ENCODE measurements at places on chromosomes 7 and 10.

DNA sequence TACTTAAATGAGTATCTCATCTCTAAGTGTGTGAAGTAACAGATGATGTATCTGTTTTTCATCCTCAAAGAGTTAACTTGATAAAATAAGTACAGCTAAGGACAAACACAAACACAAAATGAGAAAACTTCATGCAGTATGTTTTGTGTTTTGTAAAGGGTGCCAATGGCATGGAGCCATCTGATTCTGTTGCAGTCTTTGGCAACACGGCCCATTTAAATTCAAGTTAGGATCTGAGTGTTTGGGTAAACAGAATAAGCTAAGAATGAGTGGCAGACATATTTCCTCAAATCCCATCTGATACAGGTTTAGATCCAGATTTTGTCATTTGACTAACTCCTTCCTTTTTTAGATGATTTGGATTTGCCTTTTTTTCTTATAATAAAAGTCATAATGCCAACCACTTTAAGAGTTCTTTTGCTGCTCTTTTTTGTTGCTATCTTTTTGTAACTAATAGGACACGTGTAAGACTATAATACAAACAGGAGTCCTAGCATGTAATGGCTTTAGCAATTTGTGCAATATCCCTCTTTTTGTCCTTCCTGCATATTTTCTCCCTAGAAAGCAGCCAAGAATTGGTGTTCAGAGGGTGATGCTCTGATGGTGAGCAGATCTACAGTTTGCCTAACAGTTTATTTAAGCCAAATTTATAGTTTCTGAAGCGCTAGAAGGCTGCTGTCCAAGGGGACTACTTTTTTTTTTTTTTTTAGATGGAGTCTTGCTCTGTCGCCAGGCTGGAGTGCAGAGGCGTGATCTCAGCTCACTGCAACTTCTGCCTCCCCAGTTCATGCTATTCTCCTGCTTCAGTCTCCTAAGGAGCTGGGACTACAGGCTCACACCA, 18.9 kb upstream of the ACTA2 start:
- no peak for DNase-seq

DNA sequence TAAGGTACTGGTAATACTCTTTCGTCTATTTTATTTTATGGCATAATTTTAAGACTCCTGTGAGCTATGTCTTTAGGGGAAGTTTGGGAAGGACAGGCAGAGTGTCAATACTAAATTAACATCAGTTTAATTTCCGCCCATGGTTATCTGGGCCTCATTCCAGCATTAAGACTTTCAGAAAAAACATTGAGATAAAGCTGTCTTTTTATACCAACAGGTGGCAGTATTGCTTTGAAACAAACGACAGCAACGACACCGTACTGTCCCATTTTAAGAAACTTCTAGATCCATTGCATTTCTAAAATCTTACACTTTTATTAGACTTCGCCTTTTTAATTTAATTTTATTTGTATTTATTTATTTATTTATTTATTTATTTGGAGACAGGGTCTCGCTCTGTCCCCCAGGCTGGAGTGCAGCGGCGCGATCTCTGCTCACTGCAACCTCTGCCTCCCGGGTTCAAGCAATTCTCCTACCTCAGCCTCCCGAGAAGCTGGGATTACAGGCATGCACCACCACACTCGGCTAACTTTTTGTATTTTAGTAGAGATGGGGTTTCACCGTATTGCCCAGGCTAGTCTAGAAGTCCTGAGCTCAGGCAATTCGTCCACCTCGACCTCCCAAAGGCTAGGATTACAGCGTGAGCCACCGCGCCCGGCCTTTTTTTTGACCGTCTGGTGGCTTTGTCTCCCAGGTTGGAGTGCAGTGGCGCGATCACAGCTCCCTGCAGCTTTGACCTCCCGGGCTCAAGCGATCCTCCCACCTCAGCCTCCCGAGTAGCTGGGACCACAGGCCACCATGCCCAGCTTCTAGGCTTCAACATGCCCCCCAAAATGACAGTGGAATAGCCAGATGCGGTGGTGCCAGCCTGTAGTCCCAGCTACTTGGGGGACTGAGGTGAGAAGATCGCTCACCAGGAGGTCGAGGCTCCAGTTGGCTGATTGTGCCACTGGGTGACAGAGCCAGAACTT, 78.7 kb upstream of the C1GALT1 start:
- peak; percentile 73 for DNase-seq

GRCh38 chr10:110836706-110837105, 35.0 kb upstream of the PDCD4 start:
- no peak for DNase-seq

- DNase-seq = no peak
Observed at GRCh38 chr10:69394020-69394419, 22.7 kb downstream of the TACR2 start.

GRCh38 chr10:129415215-129416140, 51.6 kb upstream of the MGMT start:
- DNase-seq = no peak

DNA sequence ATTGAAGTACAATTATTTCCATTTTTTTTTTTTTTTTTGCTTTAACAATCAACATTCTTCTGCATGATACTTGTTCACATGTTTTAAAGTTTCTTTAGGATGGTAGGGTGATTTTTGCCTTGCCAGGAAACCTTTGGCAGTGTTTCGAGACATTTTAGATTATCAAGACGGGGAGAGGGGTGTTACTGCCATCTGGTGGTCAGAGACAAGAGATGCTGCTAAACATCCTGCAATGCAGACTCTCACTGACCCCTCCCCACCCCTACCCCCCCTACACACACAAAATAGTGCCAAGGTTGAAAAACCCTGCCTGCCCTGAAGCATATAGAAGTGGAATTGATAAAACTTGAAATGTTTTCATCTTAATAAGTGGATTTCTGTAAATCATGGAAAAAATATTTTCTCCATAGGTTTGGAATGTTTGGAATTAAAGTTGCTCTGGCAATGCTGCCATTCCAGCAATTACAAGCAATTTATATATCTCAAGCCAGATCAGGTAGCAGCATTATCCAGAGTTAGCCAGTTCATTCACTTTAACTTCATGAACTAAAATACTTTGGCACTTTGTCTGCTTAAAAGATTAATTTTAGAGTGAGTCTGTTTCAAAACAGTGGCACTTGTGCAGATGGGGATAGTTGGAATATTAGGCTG, 62.1 kb downstream of the SDHAF3 start:
- peak; percentile 15 for DNase-seq

DNA sequence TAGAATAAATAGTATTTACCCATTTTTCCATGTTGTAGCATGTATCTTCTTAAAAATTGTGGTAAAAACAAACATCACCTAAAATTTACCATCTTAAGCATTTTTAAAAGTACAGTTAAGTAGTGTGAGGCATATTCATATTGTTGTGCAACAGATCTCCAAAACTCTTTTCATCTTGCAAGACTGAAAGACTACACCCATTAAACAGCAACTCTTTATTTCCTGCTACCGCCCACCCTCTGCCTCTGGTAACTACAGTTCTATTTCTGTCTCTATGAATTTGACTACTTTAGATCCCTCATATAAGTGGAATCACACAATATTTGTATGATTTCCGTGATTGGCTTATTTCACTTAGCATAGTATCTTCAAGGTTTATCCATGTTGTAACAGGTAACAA, 40.0 kb upstream of the AGBL3 start:
- DNase-seq = no peak

All from CD4-positive, CD25-positive, alpha-beta regulatory T cell (primary cell).